ENCODE measurements at places on chromosomes 3 and 15.

GRCh38 chr3:115397433-115397832 is 225.9 kb upstream of the GAP43 start:
- no peak for DNase-seq

DNA sequence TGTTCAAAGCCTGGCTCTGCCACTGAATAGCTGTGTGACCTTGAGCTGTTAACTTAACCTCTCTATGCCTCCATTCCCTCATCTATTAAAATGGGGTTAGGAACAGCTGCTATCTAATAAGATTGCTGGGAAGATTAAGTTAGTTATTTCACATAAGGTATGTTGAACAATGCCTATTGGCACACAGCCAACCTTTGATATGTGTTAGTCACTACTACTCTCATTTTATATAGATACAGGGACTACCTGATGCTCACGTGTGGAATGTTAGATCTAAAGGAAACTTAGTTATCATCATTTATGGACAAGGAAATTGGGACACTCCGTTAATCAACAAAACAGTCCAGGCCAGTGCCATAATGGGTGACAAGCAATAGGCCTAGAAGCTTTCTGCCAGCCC is 332.4 kb upstream of the PPP2R3A start:
- no peak for DNase-seq

DNA sequence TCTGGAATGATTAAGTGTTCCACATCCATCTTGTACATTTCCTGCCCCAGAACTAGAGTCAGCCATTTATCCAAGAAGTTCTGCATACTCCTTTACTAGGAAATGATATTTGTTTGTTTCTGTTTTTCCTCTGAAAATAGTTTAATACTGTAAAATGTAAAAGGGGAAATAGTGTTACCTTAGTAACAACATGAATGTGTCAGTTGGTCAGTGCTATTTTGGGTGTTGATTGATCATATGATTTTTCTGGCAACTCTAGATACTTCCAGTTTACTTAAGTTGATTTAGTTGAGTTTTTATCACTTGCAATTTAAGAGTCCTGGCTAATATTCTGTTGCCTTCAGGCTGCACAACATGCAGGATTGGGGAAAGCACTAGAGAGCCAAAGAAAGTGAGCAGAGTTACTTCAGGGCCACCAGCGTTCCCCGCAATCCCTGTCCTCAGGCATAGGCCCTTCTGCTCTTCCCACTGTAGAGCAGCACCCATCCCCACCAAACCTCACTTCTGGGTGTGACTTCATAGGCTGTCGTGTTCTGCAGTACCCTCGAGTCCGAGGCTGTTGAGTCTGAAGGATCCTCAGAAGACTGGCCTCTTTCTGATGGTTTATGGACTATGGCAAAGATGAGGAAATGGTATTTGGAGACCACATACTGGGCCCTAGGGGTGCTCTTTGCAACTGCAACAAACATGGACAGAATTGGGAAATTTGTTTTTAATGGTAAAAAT is 69.0 kb downstream of the CHD2 start:
- no peak for DNase-seq

DNA sequence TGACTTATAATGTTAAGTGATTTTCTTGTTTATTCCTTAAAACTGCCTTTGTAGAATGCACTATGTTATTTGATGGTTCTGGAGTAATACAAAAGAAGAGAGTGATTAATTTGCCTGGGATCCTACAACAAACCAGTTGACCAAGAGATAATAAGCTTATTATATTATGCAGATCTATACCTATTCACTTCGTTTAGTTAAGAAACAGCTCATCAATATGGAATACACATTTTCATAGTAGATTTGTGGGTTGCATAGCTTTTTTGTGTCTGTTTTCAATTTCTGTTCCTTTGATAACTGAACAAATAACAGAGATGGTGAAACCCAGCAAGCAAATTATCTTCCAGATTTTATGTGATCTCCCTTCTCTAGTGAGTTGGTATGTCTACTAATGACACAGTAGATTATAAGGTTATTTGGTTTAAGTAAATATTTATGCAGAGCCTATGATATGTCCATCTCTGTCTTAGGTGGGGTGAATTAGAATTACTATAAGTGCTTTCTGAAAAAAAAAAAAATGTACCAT is 443.3 kb upstream of the TPRG1 start:
- no peak for DNase-seq

GRCh38 chr3:155744626-155745324 is at the start of gene PLCH1:
Gene PLCH1 (minus strand): TSS chr3:155745071. CDS start chr3:155704224, 40,847 bp downstream.
- DNase-seq = no peak

GRCh38 chr3:196569003-196569516 is 600 bp downstream of the FBXO45 start:
- no peak for DNase-seq

- DNase-seq = no peak
Observed at GRCh38 chr3:129315998-129316247, 37.3 kb downstream of the HMCES start.

DNA sequence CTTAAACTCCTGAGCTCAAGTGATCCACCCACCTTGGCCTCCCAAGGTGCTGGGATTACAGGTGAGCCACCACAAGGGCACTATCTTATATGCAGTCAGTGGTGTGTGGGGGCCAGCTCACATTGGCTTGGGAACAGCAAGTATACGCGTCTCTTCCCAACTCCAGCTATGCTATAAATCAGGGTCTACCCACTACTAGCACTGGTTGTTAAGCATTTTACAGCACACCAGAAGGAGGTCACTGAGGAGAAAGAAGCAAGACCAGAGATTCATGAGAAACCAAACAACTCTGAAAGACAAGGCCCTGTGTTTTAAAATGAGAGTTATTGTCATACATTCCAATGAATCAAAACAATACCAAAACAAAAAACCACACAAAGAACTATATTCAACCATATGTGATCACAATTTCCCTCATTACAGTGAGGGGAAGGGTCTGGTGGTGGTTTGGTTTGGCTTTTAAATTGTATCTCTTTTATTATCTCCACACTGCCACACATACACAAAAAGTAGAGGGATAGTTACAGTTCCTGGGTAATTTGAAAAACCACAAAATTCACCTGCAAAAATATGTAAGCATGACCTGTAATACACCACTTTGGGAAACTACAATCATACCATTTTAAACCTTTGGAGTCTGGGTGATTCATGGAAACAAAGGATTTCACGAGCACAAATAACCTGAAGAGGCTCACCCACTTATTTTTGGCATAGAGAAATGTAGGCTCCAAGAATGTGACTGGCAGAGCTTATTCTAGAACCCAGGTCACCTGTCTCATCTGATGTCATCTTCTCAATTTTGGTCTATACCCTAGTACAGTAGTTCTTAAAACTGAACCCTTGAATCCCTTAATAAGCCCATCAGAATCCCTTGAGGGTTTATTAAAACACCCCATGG is 5.2 kb downstream of the MAGI1 start:
- DNase-seq = no peak

DNA sequence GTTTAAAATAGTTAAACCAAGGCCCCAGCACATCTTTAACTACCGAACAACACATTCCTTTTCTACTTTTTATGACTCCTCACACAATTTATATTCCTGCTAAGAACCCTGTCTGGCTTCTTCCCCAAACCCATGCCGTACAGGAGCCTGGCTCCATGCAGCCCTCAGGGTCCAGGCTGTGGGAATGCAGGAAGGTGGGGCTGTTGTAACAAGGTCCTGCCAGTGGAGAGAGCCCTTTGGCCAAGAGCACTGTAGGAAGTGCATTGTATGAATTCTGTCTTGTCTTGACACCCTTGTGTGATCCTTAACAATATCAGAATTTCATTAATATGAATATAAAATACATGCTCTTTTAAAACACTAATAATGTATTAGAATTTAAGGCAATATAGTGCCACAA is 563.8 kb downstream of the TBL1XR1 start:
- no peak for DNase-seq

- DNase-seq = no peak
Observed at GRCh38 chr15:29440541-29440940, 170.9 kb upstream of the NSMCE3 start.

- DNase-seq = peak; percentile 79
Observed at GRCh38 chr3:170614214-170614966, 28.5 kb upstream of the SLC7A14 start.

GRCh38 chr15:81419332-81419943 is 45.4 kb upstream of the TMC3 start:
- DNase-seq = peak; percentile 13

DNA sequence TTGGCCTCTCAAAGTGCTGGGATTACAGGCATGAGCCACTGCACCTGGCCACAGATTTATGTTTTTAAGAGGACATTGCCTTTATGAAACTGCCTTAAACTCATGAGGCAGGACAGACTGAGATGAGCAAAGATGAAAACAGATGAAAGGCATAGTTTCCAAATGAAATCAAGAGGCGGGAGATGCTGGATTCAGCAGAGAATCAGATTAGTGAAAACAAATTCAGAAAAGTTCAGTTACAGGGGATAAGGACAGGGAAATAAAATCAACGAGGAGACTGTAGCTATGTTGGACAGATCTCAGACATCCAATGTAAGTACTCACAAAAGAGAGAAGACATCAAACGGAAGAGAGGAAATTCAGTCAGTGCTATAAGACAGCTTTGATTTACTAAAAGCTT is 68.1 kb downstream of the ADAMTSL3 start:
- no peak for DNase-seq

GRCh38 chr3:190641564-190641963 is 127.7 kb downstream of the IL1RAP start:
- no peak for DNase-seq

DNA sequence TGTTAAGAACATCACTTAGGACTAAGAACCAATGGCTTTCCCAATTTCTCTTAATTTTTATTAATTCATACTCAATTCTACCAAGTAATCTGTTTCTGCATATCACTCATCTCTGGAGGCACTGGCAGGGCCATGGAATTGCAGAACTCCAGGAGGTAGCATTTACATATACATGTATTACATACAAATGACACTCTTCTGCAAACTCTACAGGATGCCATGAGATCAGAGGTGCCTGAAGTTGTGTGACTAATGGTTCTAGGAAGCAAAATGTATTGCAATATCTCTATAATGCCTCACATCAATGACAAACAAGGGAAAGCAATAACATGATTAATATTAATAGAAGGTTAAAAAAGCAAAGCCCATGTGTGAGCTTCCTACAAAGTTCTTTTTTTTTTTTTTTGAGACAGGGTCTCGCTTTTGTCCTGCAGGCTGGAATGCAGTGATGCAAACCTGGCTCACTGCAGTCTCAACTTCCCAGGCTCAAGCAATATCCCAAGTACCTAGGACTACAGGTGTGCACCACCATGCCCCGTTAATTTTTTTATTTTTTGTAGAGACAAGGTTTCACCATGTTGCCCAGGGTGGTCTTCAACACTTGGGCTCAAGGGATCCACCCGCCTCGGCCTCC is 33.0 kb downstream of the DENND6A start:
- no peak for DNase-seq

DNA sequence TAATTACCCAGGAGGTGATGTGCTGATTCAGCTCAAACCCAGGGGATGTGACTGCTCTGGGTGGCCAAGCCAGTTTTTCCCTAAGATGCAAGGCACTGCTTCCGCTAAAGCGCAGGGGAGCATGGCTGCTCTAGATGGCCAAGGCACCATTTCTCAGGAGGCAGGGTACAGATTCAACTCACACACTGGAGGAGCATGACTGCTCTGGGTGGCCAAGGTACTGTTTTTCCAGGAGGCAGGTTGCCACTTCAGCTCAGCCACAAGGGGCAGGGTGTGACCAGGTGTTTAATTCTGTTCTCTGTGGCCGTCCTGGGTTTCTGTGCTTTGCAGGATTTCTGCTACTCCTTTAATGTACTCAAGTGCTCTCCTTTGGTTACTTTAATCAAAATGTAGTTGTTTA is 659.3 kb upstream of the ARRDC4 start:
- DNase-seq = no peak

GRCh38 chr3:141807277-141808033 is 44.2 kb downstream of the GRK7 start:
- DNase-seq = no peak

DNA sequence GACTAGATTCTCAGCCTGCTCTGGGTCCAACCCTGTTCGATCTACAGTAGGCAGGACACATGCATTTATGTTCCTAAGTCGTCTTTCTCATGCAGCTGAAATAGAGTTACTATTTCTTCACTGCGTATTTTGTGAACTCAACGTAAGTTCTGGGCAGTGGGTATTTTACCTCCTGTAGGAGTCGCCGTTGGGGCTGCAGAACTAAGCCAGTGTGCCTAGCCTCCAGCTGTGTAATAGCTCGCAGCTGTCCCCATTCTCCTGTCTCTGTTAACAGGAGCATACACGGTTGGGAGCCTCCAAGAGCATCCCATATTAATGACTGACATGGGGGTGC is 58.4 kb upstream of the HRH1 start:
- no peak for DNase-seq

DNA sequence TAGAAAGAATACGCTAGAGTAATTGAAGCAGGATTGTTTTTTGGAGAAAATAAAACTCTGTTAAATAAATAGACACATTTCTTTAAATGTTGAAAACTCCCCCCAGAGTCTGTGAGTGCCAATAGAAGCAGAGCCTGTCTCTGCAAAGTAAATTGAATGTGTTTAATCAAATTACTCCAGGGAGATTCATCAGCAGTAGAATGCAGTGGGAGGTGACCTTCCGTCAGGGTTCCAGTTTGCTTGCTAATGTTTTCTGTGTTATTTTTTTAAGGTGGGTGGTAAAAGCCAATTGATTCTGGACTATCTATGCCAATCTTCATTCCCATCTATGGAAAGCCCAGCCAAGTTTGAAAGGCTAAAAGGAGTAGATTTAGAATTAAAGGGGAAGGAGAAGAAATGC is 612.4 kb upstream of the GRM7 start:
- DNase-seq = no peak

DNA sequence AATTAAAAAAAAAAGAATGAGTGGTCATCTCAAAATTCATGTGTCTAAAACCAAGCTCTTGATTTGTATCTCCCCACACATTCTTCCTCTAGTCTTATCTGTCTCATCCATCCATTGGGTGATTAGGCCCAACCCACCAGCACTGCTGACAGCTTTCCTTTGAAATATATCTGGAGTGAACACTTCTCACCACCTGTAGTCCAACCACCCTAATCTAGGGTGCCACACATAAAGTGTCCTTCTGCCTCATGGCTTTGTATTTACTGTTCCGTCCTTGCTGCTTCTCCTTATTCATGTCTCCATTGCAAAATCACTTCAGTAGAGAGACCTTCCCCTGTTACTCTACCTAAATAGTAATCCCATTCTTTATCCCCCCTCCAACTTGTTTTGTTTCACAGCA is 82.4 kb upstream of the PTX3 start:
- DNase-seq = no peak

DNA sequence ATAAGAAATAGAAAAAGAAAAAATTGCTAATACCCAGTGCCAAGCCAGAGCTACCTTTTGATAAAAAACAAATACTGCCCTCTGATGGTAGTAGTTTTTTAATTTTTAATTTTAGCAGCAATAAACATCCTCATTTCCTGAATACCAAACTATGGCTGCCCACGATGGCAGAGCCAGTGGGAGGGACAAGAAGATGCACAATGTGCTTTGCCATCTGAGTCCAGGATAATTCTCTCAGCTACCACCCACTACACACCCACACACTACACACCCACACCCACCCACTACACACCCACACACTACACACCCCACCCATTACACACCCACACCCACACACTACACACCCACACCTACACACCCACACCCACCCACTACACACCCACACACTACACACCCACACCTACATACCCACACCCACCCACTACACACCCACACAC is 17.8 kb downstream of the CEP19 start:
- DNase-seq = no peak
